NCI-H1436 (cell line): ENCODE measurements at places on chromosomes 3 and 15.

- DNase-seq: no peak
Observed at GRCh38 chr15:21268436-21268940, 171.8 kb downstream of the POTEB3 start.

DNA sequence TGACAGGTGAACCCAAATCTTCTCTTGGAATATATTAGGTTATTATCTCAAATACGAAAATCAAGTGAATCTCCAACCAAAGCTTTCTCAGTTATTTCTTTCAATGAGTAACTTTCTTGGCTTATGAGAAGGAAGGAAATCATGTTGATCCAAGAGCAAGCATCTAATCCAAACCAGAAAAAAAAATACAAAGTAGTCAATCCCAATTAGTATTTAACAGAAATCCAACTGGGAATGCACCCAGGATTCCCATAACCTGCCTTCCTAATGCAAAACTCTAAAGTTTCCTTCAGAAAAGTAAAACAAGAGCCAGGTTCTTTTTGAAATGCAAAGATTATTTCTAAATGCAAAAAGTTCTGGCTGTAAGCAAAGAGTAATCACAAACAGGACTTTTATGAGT is 289.3 kb downstream of the SHOX2 start:
- DNase-seq: no peak

GRCh38 chr15:100571592-100572167 is 30.3 kb downstream of the LINS1 start:
- no peak for DNase-seq

DNA sequence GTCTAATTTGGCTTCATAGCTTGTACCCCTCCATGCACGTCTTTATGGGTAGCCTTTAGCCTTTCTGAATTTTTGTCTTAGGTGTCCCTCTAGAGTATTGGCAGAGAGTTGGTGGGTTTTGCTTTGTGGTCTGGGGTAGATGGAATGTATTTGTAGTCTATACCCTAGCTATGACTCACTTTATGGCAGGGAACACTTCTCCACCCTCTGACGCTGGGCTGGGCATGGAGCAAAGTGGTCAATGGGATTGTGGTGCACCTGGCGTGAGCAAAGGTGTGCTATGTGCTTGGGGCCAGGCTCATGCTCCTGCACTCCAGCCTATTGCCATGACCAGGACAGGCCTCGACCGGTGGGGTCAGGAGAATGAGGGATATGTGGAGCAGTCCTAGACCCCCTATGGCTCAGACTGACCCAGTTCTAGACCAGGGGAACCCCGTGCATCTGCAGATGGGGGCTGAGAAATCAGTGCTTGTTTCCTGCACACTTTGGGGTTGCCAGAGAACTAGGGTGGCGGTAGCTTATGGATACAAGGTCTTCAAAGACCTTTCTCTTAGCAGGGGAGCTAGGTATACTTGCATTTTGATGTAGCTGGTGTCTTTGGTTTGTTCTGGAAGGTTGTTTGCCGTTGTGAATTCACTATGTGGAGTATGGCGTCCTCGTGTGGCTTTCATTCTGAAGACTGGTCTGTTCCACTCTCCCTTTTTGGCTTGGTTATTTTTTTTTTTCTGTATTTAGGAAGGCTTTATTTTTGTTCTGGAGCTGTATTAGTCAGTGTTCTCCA is 49.4 kb upstream of the RPL32 start:
- no peak for DNase-seq

GRCh38 chr3:58102976-58103451 is 94.8 kb downstream of the FLNB start:
- DNase-seq: no peak

GRCh38 chr3:154105218-154105975 is 15.8 kb upstream of the ARHGEF26 start:
- DNase-seq: no peak

GRCh38 chr3:27208961-27209616 is 160.1 kb downstream of the NEK10 start:
- no peak for DNase-seq

GRCh38 chr15:29024662-29025061 is 138.9 kb downstream of the APBA2 start:
- DNase-seq: no peak

DNA sequence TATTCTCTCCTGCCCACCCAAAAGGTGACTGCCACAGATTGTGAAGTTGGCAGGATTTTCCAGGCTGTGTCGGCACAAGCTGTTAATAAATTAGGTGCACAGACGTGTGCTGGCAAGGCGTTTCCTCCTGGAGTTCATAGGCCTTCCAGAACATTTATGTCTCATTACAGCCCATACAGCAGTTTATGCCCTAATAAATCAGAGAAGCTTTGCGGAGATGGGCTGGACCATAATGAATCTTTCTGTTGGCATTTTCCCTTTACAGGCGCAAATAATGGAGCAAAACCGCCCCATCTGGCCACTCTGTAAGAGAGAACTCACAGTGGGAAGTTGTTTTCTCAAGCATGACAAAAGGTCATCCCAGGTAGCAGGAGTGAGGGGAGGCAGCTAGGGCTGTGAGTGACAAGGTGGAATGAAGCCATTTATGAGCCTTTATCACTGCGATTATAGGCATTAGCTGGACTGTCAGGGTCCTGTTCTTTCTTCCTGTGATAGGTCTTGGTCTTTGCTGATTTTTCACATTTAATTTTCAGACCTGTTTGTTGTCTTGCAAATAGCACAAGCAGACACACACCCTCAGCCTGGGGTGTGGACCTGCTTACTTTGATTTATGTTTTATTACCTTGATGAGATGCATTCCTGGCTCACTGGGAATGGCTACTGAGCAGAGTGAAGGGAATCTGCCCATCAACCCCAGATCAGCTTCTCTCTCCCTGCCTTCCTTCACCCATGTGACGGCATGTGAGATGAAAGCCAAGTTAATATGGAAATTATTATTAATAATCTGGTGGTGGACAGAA is 257.5 kb downstream of the LRTM1 start:
- DNase-seq: no peak

- no peak for DNase-seq
Observed at GRCh38 chr3:168870892-168871291, 775.2 kb upstream of the GOLIM4 start.

DNA sequence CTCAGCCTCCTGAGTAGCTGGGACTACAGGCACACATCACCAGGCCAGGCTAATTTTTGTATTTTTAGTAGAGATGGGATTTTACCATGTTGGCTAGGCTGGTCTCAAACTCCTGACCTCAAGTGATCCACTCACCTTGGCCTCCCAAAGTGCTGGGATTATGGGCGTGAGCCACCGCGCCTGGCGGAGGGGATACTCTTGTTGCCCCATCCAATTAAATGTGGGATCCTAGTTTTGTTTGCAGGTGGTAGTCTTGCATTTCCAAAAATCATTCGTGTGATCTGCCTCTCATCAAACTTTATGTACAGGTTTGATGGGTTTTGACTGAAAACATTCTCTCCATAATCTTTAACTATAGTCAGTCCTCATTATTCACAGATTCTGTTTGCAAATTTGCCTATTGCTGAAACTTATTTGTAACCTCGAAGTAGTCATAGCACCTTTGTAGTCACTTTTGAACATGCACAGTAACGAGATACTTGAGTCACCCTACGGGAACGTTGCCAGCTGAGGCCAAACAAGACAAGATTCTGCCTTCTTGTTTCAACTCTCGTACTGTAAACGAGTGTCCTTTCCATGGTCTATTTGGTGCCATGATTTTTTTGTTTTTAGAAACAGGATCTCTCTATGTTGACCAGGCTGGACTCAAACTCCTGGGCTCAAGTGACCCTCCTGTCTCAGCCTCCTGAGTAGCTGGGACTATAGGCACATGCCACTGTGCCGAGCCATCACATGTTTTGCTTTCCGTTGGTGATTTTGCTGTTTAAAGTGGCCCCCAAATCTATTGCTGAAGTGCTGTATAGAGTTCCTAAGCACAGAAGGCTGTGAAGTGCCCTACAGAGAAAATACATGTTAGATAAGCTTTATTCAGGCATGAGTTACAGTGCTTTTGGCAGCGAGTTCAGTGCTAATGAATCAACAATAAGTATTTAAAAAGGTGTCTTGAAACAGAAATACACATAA is 8.1 kb upstream of the MAPK6 start:
- DNase-seq: no peak

DNA sequence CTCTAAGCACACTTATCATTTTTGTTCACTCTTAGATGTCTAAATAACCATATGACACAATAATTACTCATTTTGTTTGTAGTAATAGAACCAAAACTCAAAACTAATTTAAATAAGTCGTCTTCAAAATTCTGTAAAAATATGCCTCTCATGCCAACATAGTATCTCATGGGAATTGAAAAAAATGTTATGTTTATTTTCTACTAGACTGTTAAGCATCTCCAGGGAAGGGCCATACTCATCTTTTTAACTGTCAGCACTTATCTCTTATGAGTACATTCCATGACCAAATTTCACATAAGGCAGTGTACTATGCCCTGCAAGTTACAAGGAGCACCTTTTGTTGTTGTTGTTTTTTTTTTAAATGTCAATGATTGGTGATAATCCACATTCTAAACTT is 18.3 kb upstream of the USF3 start:
- DNase-seq: no peak

- no peak for DNase-seq
Observed at GRCh38 chr3:31710123-31710803, 177.5 kb downstream of the STT3B start.

GRCh38 chr15:90836296-90836871 is 32.0 kb upstream of the FURIN start:
- no peak for DNase-seq

- no peak for DNase-seq
Observed at GRCh38 chr3:34703053-34703452, 904.6 kb downstream of the PDCD6IP start.

GRCh38 chr3:116834816-116835215 is 125.2 kb downstream of the TUSC7 start:
- no peak for DNase-seq

GRCh38 chr15:76347482-76348055 is 11.0 kb downstream of the ISL2 start:
- no peak for DNase-seq

GRCh38 chr15:57320631-57321220 is 55.6 kb upstream of the CGNL1 start:
- no peak for DNase-seq

GRCh38 chr15:95733931-95734330 is 596.6 kb upstream of the NR2F2 start:
- DNase-seq: no peak

DNA sequence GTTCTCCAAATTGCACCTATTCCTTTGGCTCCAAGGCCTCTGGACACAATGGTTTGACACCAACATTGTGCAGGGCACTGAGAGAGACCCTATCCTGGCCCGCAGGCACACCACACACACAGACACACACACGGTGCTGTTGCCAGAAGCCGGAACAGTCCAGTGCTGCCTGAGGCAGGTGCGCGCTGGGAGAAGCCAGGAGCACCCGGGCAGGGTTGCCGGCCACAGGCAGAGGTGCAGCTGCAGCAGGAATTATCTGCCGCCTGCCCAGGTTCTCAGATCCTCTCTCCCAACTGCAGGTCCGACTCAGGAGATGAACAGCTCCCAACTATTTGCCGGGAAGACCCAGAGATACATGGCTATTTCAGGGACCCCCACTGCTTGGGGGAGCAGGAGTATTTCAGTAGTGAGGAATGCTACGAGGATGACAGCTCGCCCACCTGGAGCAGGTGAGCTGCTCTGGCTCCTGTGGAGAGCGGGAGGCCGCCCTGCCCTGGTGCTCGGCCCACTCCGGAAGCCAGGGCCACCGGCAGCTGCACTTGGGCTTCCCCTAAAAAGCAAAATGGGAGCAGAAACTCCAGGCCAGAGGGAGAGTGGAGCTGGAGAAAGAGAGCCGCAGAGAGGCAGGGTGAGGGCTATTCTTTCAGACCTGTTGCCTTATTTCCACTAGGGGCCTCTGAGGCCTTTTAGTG is 42.9 kb downstream of the CHDH start:
- DNase-seq: no peak

GRCh38 chr15:49823987-49824774 is 203.3 kb downstream of the DTWD1 start:
- no peak for DNase-seq

DNA sequence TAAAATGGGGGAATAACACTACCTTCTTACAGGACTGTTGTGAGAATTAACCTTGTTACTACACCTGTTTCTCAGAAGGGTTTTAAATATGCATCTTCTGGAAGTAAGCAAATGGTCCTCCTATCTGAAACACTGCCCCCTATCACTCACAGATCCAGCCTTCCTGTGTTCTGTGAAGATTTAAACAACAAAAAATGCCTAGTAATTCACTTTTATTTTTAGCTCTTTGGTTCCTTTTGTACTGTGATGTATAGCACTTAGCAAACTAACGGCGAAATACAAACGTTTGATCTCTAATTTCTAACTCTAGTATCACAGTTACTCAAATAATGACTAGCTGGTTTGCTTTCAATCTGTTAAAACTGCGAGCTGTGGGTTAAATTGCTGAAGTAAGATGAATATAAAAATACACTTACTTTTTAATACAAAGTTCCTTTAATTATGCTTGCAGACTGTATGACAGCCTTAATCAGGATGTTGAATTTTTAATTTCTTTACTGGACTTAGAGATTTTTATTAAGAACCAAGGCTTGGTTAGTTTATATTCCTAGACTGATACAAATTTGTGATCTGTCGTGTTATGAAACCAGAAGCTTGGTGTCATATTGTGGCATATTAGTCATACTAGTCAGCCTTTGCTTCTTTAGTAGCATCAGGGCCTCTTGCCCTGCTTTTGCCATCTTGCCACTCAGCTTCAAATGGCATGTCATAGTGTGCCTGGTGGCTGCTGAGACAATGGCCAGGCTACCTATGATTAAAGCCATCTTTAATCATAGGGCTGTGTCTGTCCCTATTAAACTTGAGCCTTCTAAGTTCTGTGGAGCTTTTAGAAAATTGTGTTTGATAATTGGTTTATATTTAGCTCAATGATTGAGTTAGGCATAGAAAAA is 9.2 kb downstream of the EIF3J start:
- DNase-seq: no peak

GRCh38 chr3:86737517-86737916 is 253.4 kb downstream of the VGLL3 start:
- no peak for DNase-seq

DNA sequence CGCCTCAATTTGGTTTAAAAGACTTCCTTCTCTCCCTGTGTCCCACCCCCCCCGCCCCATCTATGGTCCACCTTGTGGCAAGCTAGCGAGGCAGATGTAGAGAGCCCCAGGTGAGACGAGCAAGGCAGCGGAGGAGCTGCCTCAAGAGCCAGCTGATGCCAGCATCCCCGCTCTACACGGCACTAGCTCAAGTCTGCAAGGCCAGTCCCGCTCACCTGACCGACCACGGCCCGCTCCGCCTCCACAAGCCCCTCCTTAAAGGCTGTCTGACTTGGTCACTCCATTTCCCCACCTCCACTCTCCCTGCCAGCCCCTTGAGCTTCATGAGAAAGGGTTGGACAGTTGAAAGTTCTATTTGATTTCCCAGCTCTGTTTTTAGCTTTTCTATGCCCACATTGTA is 56.2 kb upstream of the IGF1R start:
- DNase-seq: no peak

- peak; percentile 87 for DNase-seq
Observed at GRCh38 chr3:173397161-173398110, at the start of gene NLGN1. Gene NLGN1 (plus strand): TSS chr3:173397744.
